ENCODE measurements at places on chromosomes 4 and X. TPM values are rescaled to one million over a fixed set of nuclear protein-coding genes. Genes with fewer than 3 reads are reported as not detected.

- no peak overlapping the region for H3K27ac ChIP-seq
- no peaks in the 10 kb centered on the region for H3K36me3 ChIP-seq
- H3K4me3 ChIP-seq = no peak overlapping the region
- no peak for DNase-seq
Measured at GRCh38 chr4:34486461-34487363, 1757.6 kb downstream of the ARAP2 start.

DNA sequence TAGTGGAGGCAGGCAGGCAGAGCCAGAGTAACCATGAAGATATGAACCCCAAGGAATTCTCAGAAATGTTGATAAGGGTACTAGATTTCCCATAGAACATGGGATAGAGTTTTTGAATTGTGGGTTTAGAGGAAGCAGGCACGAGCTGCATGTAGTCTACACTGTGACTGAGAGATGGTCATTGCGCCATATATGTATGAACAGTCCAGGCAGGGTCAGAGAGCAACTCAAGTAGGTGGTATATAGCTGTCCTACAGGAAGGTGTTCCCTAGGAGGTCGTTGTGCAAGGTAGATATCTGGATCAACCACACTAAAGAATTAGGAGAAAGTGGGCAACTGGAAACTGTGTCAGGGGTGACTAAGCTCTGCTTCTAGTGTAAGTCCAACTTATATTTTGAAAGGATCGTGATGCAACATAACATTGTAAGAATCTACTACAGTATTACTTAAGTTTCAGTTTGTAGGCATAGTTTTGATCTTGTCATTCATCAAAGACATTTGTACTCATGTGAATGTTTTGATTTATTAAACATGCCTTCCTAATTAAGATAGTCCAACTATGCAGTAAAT lies 94.6 kb downstream of the HPGD start:
- DNase-seq = no peak
- no peaks in the 10 kb centered on the region for H3K36me3 ChIP-seq
- H3K27ac ChIP-seq = no peak overlapping the region

The MAGEA1 gene
- total RNA-seq = not detected

DNA sequence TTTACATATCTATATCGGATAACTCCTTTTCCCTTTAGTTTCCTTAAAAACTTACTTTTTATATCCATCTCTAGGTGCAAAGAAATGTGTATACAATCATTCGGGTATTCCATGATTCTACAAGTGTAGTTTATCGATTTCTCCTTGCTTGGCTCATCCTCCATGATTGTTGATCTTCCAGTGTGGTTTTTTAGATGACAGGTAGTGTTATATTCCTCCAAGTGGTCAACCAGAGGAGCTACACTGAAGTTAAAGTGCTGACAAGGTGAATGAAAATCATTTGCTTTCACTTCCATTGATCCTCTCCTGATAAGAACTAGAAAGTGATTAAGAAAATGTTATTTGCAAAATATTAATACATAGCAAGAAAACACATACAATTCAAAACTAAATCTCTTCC lies 38.5 kb downstream of the TMEM156 start:
- no peak overlapping the region for H3K27ac ChIP-seq
- H3K4me1 ChIP-seq = no peaks in the 10 kb centered on the region
- DNase-seq = no peak
- no peaks in the 10 kb centered on the region for H3K27me3 ChIP-seq

The PTTG2 gene
- 0.09 TPM for total RNA-seq

DNA sequence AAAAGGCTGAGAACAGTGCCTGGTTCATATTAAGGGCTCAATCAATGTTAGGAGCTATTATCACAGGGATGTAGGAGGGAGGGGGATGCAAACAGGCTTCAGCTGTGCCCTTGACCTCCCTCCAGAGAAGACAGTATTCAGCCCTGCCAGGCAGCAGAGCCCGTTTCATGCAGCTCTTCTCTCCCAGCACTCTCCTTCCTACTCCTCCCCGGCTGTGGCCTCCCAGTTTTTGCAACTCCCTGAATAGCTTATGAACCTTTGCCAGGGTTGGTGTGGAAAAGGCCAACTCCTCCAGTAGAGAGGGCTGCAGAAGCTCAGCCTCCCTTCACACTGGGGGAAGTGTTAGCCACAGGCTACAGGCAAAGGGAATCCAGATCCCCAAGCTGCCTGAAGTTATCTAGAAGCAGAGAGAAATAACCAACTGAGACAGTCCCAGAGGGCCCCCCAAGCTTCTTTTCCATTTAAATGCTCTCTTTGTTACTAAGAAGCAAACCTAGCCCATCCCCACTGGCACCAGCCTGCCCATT lies 31.7 kb upstream of the APLN start:
- DNase-seq = no peak
- no peaks in the 10 kb centered on the region for H3K27me3 ChIP-seq
- no peak overlapping the region for H3K27ac ChIP-seq
- no peak overlapping the region for H3K4me3 ChIP-seq

DNA sequence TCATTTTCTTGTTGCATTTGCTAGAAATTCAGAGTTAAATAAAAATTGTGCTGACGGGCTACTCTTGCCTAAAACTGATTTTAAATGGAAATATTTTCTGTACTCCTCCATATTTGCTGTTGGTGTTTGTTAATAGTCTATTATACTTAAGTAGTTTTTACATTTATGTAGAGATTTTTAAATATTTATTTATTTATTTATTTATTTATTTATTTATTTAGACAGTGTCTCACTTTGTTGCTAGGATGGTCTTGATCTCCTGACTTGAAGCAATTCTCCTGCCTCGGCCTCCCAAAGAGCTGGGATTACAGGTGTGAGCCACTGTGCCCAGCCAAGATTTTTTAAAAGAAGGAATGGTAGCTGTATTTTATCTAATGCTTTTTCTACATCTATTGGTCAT lies 68.1 kb downstream of the TMEM164 start:
- H3K36me3 ChIP-seq = peaks cover 5% of the 10 kb centered on the region
- no peak overlapping the region for H3K27ac ChIP-seq
- DNase-seq = no peak
- H3K4me1 ChIP-seq = no peaks in the 10 kb centered on the region
- no peaks in the 10 kb centered on the region for H3K27me3 ChIP-seq
- H3K4me3 ChIP-seq = no peak overlapping the region

- DNase-seq = no peak
- no peaks in the 10 kb centered on the region for H3K4me1 ChIP-seq
- H3K36me3 ChIP-seq = no peaks in the 10 kb centered on the region
- H3K27me3 ChIP-seq = no peaks in the 10 kb centered on the region
Measured at GRCh38 chr4:27666943-27667342, 806.3 kb downstream of the STIM2 start.

The KIAA1210 gene
- total RNA-seq = 0.09 TPM

DNA sequence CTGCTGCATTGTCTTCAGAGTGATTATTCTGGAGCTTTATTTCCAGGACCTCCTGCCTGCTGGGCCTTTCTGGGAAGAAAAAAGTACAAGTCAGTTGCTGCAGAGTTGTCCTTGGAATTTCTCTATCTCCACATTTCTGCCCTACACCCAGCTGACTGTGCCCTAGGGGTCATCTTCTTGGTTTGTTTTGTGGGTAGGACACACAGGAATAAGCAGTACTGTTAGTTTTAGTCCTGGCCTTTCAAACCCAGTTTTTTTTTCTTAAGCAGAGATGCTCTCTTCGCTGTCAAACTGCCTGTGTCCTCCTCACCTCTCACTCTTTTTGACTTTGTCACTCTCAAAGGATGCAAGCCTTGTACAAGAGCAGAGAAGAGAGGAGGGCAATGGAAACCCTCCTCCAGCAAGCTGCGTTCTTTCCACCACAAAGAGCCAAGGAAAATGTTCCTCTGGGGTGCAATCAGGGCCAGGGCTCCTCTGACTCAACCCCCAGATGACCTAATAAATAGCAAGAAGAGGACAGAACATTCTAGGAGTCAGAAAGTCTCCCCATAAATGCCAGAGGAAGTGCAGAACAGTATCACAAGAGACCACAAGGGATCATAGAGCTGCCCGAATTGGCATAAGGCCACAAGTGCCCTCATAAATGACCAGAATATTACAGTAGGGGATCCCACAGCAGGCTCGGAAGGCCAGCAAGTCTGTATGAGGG lies 186.2 kb downstream of the RCHY1 start:
- H3K4me1 ChIP-seq = no peaks in the 10 kb centered on the region
- no peaks in the 10 kb centered on the region for H3K27me3 ChIP-seq
- no peak overlapping the region for H3K27ac ChIP-seq
- no peak overlapping the region for H3K4me3 ChIP-seq

The SAGE1 gene
- total RNA-seq = not detected

DNA sequence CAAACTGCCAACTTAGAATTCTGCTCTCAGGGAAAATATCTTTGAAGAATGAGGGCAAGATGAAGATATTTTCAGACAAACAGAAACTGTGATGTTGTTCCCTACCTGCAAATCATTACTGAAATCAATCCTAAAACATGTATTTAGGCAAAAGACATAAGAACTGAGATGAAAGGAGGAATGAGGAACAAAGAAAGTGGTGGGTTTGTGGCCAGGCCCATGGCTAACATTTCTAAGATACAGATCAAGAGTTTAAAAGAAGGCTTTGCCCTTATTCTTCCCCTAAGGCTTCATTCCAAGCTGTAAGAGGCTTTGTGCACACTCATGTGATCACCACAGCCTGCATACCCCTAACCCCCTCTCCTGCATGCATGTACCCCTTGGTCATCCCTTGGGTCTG lies 46.5 kb downstream of the ADGRG2 start:
- H3K36me3 ChIP-seq = no peaks in the 10 kb centered on the region

The KDR gene
- total RNA-seq = 10.2 TPM

The UGT2B10 gene
- total RNA-seq = 0.05 TPM

The SCML2 gene
- 4.1 TPM for total RNA-seq

- peaks cover 82% of the 10 kb centered on the region for H3K27me3 ChIP-seq
- H3K4me3 ChIP-seq = no peak overlapping the region
- H3K27ac ChIP-seq = no peak overlapping the region
- H3K4me1 ChIP-seq = peaks cover 17% of the 10 kb centered on the region
Measured at GRCh38 chr4:3299976-3300671, 7.3 kb downstream of the RGS12 start.

- no peak overlapping the region for H3K4me3 ChIP-seq
- no peaks in the 10 kb centered on the region for H3K4me1 ChIP-seq
- H3K27me3 ChIP-seq = no peaks in the 10 kb centered on the region
- H3K27ac ChIP-seq = no peak overlapping the region
- H3K36me3 ChIP-seq = no peaks in the 10 kb centered on the region
Measured at GRCh38 chr4:146095091-146095690, 80.3 kb upstream of the LSM6 start.

DNA sequence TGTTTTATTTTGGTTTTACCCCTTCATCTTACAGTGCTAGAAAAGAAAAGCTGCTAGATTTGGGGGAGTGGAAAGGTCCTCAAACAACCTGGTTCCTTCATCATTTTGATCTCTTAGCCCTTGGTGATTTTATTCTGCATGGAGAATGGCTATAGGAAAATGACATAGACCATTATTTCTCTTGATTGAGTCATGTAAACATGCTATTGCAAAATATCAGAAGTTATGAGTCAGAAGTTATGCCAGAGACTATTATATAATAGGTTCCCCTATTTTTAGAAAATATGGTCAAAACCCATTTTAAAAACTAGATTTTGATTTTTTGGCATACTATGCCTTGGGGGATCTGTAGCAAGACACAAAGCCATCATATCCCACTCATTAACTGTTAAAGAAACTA lies 83.7 kb upstream of the FAM9C start:
- no peak overlapping the region for H3K4me3 ChIP-seq
- no peaks in the 10 kb centered on the region for H3K36me3 ChIP-seq
- peaks cover 17% of the 10 kb centered on the region for H3K4me1 ChIP-seq
- DNase-seq = no peak
- H3K27ac ChIP-seq = no peak overlapping the region
- no peaks in the 10 kb centered on the region for H3K27me3 ChIP-seq

The POU4F2 gene
- total RNA-seq = not detected

GRCh38 chr4:186088523-186088922 lies 16.0 kb upstream of the FAM149A start:
- no peaks in the 10 kb centered on the region for H3K36me3 ChIP-seq
- no peaks in the 10 kb centered on the region for H3K4me1 ChIP-seq
- DNase-seq = no peak
- no peaks in the 10 kb centered on the region for H3K27me3 ChIP-seq
- no peak overlapping the region for H3K4me3 ChIP-seq

DNA sequence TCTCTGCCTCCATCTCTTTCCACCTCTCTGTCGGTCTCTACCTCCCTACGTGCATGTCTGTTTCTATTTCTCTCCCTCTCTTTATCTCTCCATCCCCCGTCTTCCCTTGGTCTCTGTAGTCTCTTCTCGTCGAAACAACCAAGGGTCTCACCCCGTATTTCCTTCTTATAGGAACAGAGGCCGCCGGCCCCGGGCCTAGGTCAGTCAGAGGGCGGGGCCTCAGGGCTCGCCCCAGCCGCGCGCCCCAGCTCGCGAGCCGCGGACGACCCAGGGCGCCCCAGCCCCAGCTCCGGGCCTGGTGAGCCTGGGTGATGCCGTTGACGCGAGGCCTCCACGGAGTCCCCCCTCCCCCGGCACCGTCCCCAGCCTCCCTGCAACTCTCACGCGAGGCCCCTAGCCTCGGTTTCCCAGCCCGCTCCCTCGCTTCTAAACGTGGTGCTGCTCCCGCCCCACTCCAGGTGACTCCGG lies 6.6 kb downstream of the TIMM17B start:
- no peak overlapping the region for H3K27ac ChIP-seq
- DNase-seq = no peak
- peaks cover 21% of the 10 kb centered on the region for H3K27me3 ChIP-seq
- H3K4me1 ChIP-seq = no peaks in the 10 kb centered on the region

- DNase-seq = no peak
- no peak overlapping the region for H3K4me3 ChIP-seq
- H3K27ac ChIP-seq = no peak overlapping the region
Measured at GRCh38 chrX:152960115-152960514, 33.8 kb downstream of the PNMA5 start.

DNA sequence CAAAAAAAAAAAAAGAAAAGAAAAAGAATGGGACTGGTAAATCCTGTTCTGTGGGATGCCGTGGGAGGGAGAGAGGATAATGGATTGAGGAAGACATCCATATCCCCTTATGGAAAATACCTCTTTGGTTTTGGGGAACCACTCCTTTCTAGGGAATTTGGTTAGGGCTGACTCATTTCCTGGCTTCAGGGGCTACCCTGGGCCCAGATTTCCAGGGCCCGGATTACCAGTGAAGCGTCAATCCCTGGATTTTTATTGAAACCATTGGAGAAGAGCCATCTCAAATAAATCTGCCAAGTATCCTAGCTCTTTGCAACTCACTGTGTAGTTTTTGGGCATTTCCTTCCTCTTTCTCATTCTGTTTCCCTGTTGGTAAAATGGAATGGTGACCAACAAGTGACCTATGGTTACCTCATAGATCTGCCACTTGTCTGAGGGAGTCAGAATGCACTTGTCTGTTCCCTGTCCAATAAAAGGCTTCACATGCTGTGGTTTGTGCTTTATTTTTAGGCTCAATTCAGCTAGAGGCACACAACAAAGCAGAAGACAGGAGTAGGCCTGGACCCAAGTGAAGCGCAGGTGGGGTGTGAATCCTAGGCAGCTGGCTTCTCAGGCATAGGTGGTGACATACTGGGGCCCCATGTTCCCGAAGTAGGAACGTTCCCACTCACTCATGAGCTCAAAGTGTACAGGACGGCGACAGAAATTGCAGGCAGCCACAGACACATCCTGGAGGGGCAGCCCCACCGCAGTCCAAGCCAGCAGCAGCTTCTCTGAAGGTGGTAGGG lies 8.6 kb downstream of the APEX2 start:
- no peak overlapping the region for H3K4me3 ChIP-seq
- peaks cover 12% of the 10 kb centered on the region for H3K4me1 ChIP-seq
- no peaks in the 10 kb centered on the region for H3K27me3 ChIP-seq
- peaks cover 32% of the 10 kb centered on the region for H3K36me3 ChIP-seq

The NSG1 gene
- total RNA-seq = 2.6 TPM

The CSAG2 gene
- not detected for total RNA-seq
